SW480 (cell line): ENCODE measurements at places on chromosomes 6 and 20.

DNA sequence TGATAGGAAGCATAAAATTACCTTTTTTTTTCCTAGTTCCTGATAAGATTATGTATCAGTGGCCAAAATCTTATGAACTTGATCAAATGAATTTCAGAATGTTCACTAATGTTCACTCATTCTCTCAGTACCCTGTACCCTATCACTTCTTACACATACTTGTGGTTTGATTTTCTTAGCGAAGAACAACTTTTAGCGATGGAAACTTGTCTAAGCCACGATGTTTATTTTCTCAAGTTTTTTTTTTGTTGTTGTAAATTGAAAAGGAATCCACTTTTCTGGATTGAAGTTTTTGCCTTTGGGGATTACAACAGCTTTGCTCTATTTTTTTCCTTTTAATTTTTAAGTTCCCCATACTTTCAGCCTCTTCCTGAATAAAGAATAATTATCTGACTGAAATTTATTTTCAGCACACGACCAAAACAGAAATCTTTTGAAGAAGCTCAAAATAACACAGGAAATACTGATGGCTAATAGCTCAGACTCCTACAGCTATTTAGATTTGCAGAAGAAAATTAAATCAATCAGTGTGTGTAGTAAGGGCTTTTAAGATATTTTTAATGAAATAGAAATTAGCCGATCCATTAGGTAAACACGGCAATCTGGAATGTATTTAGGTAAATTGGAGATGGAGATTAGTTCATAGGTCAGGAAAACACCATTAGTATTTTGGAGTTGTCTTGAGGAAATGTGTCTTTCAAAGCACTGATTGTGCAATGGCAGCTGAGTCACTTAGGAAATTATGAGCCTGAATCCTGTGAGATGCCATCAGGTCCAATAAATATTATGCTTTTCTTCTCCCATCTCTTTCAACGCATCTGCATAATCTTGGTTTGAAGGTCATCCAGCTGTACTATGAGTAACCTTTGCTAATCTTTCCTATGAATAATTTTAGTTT, 217.5 kb downstream of the GJA1 start:
- no peak for DNase-seq

GRCh38 chr6:90466154-90466940, 120.5 kb downstream of the MAP3K7 start:
- DNase-seq = no peak

DNA sequence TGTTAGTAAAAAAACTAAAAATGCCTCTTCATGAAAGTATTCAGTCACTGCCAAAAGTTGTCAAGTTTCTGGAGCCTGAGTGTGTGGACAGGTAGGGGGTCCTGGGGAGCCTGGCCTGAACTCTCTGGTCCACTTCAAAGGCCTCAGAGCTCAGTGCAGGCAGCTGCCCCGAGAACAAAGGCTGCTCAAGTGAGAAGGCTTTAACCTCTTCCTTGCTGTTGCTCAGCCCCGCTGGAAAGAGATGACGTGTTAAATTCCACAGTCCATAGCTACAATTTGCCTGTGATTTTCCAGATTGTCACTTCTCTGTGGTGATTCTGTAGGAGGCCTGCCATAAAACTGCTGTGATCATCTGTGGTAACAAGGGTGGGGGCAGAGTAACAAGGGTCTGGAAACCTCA, 96.9 kb downstream of the FAM120B start:
- no peak for DNase-seq

DNA sequence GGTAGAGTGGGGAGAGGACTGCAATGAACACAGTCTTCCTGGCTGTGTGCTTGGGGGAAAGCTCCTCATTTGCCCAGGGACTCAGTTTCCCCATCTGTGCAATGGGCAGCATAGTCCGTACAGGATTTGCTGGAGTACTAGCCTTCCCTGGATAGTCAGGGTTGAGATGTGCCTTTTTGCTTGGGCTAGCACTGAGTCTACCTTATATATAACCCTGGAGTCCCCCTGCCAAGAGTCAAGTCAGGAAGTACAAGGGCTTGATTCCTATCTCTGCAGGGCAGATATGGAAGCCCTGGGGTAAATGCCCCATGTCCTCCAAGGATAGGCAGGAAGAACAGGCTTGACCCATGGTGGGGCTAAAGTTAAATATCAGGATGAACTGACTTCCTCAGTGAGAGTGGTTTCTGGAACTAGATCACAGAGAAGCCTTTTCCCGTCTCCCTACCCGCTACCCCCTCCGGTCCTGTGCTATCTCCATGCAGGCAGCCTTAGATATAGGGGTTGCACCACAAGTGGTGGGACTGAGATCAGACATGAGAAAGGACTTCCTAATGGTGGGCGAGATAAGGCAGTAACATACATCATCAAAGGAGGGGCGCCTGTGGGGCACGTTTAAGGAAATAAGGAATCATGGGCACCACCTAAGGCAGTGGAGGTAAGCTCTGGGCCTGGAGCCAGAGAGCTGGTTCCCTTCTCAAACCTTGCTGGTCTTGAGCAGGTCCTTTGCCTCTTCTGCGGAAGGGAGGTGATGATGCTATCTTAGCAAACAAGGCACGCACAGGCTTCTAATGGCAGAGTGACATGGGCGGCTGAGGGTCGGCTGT, 157.9 kb downstream of the MRPL14 start:
- DNase-seq = no peak

GRCh38 chr6:13873288-13874190, 51.2 kb upstream of the RNF182 start:
- peak; percentile 76 for DNase-seq

GRCh38 chr6:11217360-11218101, 14.9 kb downstream of the NEDD9 start:
- no peak for DNase-seq

DNA sequence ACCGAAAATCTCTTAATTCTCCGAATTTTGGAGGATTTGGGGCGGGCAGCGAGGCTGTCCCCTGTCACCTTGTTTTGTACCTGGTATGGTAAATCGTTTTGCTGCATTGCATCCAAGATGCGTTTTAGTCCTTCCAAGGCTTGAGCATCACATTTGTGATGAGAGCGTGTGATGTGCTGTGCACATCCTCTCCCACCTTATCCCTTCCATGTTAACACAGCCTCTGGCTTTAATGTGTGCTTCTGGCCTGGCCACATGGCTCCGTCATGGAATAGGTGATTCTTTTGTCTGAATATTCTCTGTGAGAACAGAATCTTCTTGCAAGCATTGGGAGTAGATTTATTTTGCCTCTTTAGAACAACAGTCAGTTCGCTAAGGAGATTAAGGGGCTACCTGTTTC, 763 bp downstream of the TMEM14A start:
- DNase-seq = no peak

DNA sequence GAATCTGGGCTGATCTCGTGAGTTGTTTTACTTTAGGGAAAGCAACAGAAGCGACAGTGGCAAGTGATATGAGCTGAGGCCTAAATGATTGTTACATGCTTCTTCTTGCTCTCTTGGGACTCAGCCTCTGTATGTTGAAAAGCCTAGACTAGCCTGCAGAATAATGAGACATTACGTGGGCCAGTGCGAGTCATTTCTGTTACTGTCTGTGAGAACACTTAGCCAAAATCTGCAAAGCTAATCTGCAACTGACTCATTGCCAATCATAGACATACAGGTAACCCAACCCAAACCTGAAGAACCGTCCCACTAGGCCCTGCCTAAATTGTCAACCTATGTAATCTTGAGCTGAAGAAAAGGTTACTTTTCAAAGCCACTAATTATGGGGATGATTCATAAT, 77.4 kb upstream of the F13A1 start:
- no peak for DNase-seq

- DNase-seq = no peak
Measured at GRCh38 chr20:4457566-4458543, 263.9 kb upstream of the PRND start.

- DNase-seq = no peak
Measured at GRCh38 chr20:34992751-34993417, 37.2 kb downstream of the MYH7B start.

DNA sequence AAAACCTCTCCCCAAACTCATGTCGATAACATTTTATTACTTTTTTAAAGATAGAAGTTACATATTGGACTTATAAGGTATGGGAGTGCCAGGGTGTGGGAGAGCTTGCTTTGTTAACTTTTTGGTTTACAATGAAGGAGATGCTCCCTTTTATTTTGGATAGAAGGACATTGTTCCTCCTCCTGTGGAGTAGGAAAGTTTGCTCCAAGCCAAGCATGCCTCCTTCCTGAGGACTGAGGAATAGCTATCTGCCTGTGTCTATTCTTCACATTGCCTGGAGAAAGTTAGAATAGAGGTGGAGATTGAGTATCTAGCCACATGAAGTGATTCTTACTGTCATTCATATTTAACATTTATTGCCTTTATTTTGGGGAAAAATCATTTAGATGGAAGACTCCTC, 71.9 kb downstream of the EYA4 start:
- DNase-seq = no peak

- no peak for DNase-seq
Measured at GRCh38 chr6:39421383-39422225, 99.1 kb upstream of the KCNK16 start.

DNA sequence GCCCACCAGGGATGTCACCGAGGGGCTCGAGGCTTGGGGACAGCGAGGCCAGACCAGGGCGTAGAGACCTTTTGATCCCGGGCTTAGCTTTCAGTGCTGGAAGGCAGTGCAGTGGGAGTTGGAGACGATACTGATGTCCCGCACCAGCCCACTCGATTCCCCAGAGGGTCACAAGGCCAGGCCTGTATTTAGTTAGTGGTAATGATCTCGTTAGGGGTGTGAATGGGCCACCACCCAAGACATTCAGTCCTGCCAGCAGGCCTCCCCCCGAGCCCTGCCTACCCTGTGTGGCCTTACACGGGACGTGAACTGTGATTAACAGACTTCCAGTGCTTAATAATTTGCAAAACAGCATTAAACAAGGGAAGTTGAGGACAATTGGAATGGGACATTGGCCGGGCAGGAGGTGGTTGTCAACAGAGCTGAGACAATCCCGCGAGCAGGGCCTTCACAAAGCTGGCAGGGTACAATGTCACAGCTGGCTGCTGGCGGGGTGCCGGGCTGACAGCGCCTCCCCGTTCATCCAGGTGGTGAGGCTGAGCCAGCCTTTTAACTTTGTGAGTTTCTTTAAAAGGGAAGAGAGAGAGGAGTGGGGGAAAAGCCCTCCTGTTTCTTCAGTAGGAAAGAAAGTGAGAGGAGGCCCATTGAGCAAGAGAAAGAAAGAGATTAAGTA, 175.3 kb upstream of the RALGAPA2 start:
- no peak for DNase-seq

GRCh38 chr6:139590206-139590605, 215.8 kb upstream of the CITED2 start:
- no peak for DNase-seq

GRCh38 chr20:25421102-25421501, 13.6 kb downstream of the GINS1 start:
- no peak for DNase-seq

- DNase-seq = no peak
Measured at GRCh38 chr6:151498327-151498726, 4.5 kb downstream of the CCDC170 start.

DNA sequence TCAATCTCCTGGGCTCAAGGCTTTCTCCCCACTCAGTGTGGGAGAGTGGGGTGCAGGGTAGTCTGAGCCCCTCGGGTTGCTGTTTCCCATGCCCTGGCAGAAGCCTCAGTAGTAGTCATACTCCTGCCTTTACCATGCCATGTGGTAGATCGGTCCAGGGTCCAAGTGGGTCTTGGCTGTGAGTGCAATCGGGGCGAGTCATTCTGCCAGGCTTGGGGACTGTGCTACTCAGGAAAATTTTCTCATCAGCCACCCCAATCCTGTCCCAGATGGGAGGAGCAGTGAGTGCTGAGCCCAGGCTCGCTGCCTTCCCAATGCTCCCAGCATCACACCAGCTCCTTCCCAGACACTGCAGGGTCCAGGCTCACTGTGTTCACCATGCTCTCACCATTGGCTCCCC, 10.7 kb upstream of the RAET1L start:
- no peak for DNase-seq

GRCh38 chr6:21826023-21826422, 232.5 kb downstream of the SOX4 start:
- DNase-seq = peak; percentile 14
